ENCODE measurements at places on chromosomes 16 and 17.

- DNase-seq = no peak
Observed at GRCh38 chr17:7916385-7916682, 245 bp upstream of the RNF227 start.

GRCh38 chr17:65389949-65390348 is 171.5 kb downstream of the AXIN2 start:
- DNase-seq = peak; percentile 28

DNA sequence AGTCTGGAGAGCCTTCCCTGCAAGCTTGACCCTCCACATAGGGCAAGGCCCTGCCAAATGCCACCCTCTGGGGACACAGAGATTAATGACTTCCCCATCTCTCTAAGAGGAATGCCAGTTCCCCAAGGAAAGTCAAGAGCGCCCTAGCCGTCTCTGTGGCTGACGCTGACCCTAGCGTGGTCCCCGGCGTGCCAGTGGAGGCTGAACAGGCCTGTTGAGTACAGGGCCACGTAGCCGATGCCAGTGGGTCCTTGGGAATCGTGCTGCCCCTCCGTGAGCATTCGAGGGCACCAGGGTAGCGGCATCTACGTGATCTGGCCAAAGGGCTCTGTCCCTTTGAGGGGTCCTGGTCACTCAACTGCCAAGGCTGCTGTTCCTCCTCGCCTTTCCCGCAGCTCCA is 17.2 kb downstream of the TMEM204 start:
- DNase-seq = no peak

DNA sequence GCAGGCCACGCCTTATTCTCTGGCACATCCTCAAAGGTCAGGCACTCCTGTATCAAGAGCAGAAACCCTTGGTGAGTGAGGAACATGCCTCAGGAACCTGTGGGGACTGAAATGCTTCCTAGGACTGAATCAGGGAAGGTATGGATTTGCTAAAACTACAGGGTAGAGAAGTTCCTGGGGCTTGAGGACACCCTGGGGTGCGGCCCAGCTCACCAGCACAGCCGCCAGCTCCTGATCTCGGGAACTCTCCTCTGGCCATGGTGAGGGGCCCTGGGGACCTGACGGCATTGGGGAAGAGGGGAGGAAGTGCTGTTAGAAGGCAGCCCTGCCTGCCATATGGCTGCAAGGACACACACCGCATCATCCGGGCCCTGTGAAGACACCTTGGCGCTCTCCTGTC is 7.5 kb downstream of the ZSCAN10 start:
- no peak for DNase-seq

- DNase-seq = no peak
Observed at GRCh38 chr17:51214920-51215319, 44.9 kb downstream of the MBTD1 start.

- no peak for DNase-seq
Observed at GRCh38 chr17:38507921-38508569, 79.8 kb downstream of the ARHGAP23 start.

DNA sequence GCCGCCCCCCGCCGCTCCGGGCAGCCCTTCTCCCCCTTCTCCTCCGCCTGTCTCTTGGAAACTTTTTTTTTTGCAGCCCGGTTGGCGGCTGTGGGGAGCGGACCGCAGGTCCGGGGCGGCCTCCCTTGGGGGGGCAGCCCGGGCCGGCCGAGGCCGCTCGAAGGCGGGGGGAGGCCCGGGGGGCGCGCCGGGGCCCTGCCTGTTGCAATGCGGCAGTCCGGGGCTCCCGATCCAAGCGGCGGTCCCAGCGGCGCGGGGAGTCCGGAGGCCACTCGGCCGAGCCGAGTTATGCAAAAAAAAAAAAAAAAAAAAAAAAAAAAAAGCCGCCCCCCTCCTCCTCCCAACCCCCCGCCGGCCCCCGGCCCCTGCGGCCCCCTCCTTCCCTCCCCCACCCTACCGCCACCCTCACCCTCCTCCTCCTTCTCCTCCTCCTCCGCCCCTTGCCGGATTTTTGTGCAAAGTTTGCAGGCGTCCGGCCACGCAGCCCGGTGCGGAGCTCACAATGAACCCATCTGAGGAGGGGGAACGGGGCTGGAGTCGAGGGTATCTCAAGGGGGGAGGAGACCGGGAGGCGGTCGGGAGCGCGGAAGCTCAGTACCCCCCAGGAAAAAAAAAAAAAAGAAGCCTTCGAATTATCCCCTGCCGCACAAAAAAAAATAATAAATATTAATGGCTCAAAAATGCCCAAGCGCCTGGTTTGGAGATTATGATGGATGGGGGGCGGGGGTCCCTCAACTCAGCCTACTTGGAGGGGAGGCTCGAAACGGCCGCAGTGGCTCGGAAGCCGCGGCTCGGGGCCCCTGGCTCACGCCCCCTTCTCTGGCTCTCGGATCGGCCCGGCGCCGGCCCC is at the start of gene ZNF423:
Gene ZNF423, minus strand, starts transcription at position 291 of the 850 bp plus-strand sequence. CDS start 338 bp downstream, outside the sequence.
- DNase-seq = no peak
